Caki2 (cell line): ENCODE measurements at places on chromosomes 1 and 21.

GRCh38 chr1:204841798-204842197 lies 28.9 kb upstream of the NFASC start:
- no peak for DNase-seq

DNA sequence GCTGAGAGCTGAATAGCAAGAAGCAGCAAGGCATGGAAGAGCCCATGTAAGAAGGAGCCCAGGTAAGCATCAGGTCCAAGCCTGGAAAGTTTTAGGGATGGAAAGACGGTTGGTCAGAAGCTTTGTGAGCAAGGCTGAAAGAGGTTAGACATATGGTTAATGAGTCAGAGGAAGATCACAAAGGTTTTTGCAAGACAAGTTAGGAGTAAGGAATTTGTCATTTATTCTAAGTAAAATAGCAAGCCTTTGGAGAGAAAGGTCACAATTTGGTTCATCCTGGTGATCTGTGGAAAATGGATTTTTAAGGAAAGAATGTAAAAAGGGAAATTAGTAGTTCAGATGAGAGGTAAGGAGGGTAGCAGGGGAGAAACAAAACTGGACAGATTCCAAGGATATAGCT lies 106.7 kb downstream of the DPYD start:
- DNase-seq = no peak

GRCh38 chr21:28136656-28137255 lies 855.9 kb downstream of the LTN1 start:
- DNase-seq = no peak

DNA sequence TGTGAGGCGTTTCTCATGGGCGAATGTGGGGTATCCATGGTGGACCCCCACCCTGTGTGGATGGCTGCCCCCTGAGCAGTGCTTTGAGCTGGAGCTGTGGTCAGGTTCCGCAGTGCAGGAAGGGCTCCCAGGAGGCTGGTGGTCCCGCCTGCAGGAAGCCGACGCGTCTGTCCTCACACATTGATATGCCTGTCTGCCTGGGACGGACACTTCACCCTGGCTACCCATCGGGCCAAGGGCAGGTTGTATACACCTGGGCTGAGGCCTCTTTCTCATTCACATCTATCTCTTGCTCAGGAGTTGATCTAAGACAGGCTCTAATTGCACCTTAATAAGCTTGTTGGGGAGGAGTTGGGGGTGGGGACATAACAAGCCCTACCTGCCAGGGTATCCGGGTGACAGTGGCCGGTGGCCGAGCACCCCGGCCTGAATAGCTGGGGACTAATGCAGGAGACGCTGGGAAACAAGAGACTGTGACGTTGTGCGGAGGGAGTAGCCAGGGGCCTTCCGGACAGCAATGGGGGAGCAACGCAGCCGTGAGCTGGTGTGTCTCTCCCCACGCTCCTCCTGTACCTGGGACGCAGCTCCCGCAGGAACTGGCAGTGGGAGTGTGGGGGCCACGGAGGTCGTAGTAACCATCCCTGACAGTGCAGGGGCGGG lies 21.7 kb downstream of the PDXK start:
- DNase-seq = peak; percentile 82

DNA sequence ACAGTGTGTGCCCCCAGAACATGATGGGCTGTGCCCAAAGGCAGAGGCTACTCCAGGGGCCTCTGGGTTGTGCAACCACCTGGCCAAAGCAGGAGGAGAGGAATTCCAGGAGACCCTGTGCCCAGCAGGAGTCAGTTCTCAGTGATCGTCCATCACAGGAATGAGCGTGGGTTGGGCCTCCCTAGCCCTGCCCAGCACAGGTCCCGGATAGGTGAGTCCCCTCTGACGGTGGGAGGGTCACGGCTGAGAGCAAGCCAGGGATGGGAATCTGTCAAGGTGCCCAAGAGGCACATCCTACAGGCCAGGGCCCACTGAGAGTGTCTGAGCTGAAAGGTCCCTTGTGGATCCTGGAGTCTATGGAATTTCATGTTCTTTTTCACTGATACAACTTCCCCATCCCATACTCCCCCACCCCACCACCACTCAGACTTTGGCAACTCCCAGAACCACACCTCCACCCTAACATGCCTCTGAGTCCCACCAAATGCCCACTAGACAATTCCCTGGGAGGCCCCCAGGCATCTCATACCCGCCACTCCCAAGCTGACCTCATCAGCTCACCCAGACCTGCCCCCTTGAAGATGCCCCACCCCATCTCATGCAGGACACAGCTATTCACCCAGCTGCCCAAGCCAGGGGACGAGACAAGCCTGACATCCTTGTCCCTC lies 3.1 kb downstream of the GJB4 start:
- DNase-seq = peak; percentile 25

DNA sequence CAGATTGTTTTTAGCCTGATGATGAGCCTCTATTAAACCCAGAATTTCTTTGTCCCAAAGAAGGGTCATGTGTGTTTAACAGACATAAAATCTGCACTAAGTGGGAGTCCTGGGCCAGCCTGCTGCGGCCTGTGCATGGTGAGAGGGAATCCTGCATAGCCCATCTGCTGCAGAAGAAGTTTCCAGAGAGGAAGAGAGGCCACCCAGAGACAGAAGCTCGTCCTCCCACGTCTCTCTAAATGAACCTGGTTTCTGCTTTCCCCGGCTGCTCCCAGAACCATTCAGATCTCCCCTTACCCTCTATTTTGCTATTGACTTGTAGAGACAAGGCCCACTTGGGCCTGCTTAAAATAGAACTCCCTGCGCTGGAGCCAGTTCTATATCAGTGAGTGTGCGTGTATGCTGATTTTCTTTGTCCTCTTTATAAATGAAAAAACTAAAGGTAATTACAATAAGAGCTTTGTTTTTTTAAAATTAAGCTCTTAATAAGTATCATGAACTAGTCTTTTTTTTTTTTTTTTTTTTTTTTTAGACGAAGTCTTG lies 142.8 kb upstream of the RAB4A start:
- no peak for DNase-seq

DNA sequence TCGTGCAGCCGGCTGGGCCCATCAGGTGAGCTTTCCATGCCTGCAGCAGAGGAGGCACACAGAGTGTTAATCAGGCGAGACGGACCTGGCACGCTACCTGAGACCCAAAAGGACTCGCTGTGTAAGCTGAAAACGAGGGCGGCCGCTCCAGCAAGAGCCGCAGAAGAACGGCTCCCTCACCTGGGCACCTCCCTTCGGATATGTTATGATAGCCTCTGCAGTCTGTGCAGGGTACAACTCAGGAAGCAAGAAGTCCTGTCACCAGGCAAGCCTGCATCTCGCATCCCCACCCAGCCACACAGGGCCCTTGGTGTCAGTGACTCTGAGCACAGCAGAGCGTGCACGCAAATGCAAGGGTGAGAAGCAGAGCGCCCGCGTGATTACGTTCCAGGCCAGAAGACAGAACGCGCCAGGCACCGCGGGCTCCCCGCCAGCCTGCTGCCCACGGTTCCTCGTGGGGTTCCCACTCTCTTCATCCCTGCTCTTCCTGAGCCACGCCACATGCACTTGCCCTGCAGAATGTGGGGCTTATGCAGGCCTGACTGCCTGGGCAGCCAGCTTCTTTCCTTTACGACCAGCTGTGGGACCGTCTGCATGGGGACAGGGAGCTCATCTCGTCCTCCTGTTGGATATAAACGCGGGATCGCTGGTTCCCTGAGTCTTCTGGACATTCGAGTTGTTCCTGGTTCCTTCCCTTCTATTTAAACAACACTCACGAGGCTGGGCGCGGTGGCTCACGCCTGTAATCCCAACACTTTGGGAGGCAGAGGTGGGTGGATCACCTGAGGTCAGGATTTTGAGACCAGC lies 20.2 kb upstream of the LRRC47 start:
- DNase-seq = no peak

- no peak for DNase-seq
Measured at GRCh38 chr1:23291706-23292105, 52.4 kb downstream of the HNRNPR start.

GRCh38 chr1:74083128-74083527 lies 114.8 kb downstream of the LRRIQ3 start:
- peak; percentile 9 for DNase-seq

GRCh38 chr1:15354580-15354965 lies 55.1 kb upstream of the EFHD2 start:
- DNase-seq = peak; percentile 31

- no peak for DNase-seq
Measured at GRCh38 chr1:36100376-36100775, 11.7 kb downstream of the ADPRS start.

DNA sequence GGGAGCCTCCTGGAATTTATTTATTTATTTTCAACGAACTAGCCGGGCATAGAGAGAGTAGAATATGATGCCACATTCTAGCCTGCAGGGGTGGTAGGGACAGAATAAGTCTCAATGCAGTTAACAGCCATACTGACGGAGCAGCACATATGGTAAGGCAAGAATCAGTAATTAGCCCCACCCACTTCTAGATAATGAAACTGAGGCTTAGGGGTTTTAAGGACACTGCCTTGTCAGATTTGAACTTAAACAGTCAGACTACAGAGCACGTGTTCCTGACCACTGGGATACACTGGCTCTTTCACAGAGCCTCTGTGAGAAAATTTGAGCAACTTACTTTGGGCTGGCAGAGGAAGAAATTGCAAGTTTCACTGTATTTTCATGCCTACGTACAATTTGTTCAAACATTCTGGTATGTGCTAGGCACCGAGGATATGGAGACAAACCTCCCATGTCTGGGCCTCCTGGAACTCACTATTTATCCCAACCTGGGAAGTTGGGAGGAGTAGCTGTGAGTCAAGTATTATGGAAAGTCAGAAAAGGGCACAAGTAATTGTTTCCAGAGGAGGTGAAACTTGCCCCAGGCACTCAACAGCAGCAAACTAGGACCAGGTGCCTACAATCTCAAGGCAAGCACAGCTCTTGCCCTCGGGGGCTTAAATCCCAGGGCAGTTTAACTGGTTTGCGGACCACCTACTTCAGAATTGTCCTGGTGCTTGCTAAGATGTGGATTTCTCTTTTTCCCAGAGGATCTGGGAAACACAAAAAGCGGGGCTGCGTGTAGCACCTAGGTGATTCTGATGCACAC lies 1.6 kb upstream of the CLIC4 start:
- DNase-seq = peak; percentile 52
